D721Med (cell line): ENCODE measurements at places on chromosomes 16 and 17.

DNA sequence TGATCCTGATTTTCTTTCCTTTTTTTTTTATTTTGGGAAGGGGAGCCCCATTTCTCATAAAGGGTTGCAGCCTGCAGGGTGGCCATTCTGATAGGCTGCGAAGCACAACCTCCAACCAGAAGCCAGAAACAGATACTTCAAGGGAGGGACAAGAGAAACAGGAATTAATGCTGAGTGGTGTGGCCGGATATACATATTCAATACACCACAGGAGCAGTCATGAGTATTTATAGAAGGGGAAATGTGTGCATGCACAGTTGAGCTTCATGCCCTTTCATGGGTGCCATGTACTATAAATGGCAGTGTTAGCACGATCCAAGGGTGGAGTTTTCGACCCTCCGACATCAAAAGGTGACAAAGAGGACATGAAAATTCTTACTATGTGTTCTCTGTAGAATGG, 320.8 kb downstream of the CBLN1 start:
- DNase-seq, result no peak

DNA sequence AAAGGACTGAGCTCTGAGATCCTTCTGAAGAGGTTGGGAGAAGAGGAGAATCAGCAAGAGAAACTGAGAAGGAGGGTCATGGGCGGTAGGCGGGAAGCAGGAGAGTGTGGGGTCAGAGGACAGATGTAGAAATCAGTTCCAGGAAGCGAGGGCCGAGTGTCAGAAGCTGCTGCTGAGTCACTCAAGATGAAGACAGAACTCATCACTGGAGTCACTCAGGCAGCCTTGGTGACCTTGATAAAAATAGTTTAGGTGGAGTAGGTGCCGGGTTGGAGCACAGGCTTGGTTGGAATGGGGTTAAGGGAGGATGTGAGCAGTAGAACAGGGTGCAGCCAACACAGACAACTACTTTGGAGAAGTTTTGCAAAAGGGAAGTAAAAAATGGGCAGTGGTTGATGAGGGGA, 6.1 kb upstream of the ITGAM start:
- DNase-seq, result no peak

- DNase-seq, result no peak
Measured at GRCh38 chr16:74257061-74257460, 39.6 kb upstream of the PSMD7 start.

DNA sequence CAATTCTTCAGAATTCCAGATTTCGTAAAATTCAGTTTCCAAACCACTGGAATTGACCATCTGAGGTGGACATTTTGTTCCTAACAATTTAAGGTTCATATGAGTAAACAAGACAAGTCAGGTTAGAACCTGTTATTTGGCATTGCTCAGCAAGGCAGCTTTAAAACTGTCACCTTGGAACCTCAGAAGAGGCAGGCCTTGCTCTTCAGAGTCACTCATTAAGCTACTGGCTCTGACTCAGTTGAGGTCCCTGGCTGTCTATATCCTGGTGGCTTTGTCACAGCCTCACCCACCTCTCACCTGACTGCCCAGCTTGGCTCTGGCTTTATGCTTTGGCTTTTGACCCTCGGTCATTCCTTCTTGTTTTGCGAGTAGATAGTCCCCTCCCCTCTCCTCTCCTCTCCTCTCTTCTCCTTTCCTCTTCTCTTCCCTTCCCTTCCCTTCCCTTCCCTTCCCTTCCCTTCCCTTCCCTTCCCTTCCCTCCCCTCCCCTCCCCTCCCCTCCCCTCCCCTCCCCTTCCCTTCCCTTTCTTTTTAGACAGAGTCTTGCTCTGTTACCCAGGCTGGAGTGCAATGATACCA, 238.4 kb downstream of the SHISA9 start:
- DNase-seq, result no peak

DNA sequence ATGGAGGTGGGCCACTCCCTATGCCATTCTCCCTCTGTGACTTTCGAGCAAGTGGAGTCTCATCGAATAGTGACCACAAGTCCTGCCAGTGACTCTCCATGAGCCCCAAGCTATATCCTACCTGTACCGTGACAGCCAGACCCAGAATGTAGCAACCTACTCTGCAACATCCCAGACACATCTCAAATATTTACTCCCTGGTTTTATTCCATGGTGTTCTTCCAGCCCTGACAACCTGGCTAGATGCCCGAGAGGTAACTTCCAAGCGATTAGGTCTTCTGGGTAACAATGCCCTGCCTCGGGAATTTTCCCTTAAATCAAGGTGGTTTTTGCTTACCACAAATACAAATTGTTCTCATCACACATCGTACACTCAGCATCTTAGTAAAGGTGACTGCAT, 211.7 kb downstream of the ZFHX3 start:
- DNase-seq, result no peak

DNA sequence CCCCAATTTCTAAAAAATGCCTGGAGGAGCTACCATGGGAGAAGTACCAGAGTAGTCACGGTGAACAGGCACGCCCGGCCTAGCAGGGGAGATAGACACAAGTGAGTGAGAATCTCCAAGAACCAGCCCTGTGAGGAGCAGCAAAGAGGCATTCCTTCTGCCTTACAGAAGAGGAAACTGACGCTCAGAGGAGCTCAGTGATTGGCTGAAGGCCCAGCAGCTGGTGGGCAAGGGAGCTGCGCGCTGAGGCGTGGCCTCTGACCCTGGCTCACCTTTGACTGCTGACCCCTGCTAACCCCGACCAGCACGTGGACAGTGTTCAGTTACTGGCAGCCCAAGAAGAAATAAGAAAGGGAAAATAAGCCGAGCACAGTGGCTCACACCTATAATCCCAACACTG, 1.8 kb downstream of the C16orf96 start:
- no peak for DNase-seq

DNA sequence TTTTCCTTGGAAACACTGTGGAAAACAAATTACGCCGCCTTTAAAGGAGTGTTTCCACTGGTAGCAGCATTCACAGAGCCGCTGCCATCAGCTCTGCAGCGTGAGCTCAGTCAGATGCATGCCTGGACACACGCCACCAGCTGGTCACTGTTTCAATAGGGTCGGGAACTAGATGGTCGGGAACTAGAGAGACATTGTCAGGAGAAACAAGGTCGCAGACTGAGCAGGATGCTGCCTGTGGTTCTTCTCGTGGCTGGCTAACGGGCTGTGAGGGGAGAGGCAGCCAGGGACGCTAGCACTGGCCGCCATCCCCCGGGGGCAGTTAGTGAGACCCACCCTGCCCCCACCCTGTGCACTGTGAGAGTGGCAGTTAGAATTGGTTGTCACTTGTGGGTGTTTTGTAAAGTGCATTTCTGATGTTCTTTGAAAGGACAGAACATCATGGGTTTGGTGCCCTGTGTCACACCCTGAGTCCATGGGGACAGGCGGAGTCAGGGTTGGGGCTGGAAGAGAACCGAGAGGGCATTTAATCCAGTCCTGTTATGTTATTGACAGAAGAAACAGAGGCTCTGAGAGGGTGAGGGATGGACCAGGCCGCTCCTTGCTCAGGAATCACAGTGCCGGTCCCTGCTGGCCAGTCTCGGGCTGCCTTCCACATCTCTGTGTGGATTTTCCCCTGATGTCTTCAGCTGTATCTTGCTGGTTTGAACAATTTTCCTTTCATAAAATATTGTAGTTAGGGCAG, 86.3 kb downstream of the SPECC1 start:
- DNase-seq, result peak; percentile 43

DNA sequence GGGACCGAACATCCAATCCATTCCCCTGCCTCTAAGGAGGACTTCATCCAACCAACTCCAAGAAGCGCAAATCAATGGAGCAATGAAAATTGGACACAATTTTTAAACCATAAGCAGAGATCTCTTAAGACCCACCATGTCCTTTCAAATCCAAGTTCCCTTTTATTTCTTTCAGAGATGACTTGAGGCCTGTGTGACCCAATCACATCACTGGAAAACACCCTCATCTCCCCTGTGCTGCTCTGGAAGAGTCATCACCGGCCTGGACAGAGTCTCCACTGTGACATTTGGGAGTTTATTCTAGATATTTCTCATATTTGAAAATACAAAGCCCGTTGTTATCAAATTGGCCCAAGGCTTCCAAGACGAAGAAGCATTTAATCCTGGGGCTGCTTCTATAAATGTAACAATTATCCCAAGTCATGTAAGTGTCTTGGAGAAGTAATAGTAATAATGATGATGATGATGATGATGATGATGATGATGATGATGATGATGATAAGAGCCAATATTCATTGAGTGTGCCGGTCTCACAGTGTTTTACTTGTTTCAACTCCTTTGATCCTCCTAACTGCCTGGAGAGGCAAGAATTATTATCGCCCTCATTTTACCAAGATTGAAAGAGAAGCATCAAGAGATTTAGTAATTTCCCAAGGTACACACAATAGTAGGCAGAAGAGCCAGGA, 72.1 kb downstream of the COPRS start:
- no peak for DNase-seq

GRCh38 chr17:81890447-81891302, 711 bp downstream of the ALYREF start:
- no peak for DNase-seq

GRCh38 chr17:39191750-39192510, 5.5 kb downstream of the CACNB1 start:
- no peak for DNase-seq

GRCh38 chr17:19975601-19976000, 2.0 kb downstream of the AKAP10 start:
- DNase-seq, result no peak

DNA sequence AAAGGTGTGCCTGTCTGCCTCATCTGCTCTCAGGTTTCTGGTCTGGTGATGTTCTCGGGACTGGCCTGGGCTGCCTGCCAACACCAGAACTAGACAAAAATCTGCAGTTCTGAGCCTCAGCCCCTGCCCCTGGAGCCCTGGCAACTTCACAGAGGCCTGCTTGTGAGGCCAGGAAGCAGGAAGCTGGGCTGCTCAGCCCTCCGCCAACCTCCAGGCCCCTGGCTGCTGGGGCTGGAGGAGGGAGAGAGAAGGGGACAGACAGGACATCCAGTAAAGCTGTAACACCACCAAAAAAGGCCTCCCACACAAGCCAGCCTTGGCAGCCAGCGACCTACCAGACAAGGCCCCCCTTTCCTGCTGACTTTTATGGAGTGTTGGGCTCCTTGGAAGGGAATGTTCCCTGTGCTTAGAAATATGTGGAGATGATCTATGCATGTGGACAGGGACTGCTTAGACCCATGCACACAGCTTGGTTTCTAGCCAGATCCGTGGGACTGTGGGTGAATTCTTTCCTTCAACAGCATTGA, 157.6 kb downstream of the XYLT1 start:
- DNase-seq, result no peak

- no peak for DNase-seq
Measured at GRCh38 chr16:74608944-74609343, 2.0 kb upstream of the GLG1 start.

- no peak for DNase-seq
Measured at GRCh38 chr17:66301367-66301863, 998 bp upstream of the PRKCA start.

- no peak for DNase-seq
Measured at GRCh38 chr17:63786971-63787711, 13.2 kb downstream of the DDX42 start.

GRCh38 chr17:61130330-61130729, 269.3 kb upstream of the TBX2 start:
- no peak for DNase-seq

GRCh38 chr17:54909766-54910165, 9.1 kb downstream of the TOM1L1 start:
- no peak for DNase-seq

GRCh38 chr17:3802461-3803307, 1.7 kb upstream of the ITGAE start:
- no peak for DNase-seq

DNA sequence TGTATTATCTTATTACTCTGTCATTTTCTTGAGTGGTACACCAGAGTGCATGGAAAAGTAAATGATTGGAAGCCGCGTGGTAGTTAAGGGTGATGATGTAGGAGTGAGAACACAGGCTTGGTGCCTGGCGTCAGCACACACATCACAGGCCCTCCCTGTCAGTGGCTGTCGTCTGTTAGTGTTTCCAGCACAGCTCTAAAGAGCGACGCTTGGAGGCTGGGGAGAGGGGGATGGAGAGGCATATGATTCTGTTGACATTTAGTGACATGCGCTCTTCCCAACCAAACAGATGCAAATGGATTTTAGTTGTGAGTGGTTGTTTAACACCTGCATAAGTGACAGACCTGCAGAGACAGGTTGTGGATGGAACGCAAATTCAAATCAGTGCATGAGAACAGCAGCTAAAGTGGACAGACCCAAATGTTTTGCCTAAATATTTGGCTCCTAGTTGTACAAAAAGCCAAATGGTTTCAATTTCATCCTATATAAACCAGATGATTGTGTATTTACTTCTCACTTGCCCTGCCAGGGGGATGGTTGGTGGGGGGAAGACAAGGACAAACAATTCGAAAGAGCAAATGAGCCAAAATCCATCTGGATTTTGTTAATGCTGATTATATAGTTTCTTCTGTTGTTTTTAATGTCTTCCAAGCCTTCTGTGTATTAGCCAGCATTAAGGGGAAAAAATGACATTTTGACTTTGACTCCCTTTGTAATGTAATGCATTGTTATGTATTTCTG, 222.3 kb downstream of the WWOX start:
- no peak for DNase-seq
